ENCODE measurements at places on chromosomes 5 and 9.

DNA sequence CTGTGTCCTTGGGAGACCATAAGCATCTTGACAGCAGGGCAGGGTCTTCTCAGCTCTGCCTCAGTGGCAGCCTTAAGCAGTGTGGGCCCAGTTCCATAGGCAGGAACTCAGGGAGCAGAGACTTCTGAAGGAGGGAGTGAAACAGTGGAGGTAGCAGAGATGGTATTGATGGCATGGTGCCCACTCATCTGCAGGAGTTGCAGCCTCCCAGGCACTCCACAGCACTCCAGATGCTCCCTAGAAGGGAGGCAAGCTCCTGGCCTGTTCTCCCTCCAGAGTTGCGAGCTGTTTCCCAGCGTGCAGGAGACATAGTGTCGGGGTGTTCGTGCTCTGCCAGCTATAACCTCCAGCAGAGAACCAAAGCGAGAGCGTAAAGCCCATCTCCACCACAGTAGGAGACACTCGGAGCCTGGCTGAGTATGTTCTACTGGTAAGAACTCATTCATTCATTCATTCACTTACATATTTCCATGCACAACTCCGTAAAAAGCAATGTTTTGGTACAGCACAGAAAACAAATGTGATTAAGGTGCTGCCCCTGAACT, 31.4 kb upstream of the UNC5A start:
- no peak for DNase-seq

GRCh38 chr5:31854181-31855133, 215.5 kb downstream of the PDZD2 start:
- no peak for DNase-seq

- DNase-seq, result no peak
Observed at GRCh38 chr5:91787718-91788117, 404.6 kb upstream of the ARRDC3 start.

DNA sequence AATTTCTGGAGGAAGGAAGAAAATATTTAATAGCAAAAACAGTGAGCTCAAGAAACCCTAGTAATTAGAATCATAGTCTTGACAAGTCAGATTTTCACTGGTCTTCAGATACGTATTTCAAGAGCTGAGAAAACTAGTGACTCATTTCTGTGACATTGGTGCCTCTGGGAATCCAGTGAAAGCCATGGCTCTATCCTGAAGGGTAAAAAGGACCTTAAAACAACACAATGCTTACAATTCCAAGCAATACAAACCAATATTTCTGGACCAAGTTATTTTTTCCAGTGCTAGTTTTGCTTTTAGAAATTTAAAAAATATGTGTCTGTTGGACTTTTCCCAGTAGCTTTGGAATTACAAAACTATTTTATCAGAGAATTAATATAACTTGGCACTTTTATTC, 140.3 kb downstream of the LPAR1 start:
- no peak for DNase-seq

DNA sequence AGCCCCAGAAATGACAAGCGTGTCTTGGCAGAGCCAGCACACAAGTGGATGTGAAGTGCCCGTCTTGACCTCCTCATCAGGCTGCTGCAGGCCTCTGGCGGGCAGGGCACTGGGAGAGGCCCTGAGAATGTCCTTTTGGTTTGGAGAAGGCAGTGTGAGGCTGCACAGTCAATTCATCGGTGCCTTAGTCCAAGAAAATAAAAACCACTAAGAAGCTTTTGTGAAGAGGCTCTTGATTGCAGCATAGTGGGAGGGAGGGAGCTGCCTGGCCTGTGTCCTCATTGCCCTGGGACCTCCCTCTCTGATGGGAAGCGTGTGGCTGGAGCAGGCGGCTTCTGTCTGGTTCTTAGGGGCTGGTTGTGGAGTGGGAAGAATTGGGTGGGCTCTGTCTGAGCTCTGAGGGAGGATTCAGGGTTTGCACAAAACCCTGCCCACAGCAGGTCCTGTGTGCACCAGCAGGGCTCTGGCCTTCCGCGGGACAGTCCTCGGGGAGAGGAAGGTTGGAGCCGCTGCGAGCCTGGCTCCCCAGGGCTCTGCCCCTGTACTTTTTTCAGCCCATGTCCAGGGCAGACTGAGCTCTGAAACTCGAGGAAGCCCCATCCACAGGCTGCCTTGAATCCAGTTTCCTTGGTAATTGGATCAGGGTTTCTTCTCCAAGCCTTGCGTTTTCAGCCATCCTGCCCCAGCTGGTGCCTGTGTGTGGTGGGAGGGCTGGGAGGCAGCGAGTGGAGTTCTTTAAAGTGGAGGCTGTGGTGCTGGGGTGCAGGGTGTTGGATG, 1.1 kb downstream of the HRCT1 start:
- no peak for DNase-seq

GRCh38 chr5:25033658-25034057, 388.9 kb upstream of the CDH10 start:
- DNase-seq, result no peak

- no peak for DNase-seq
Observed at GRCh38 chr9:3243683-3244082, 282.1 kb downstream of the RFX3 start.

- no peak for DNase-seq
Observed at GRCh38 chr5:132011622-132012343, at the start of gene ACSL6. Gene ACSL6 (minus strand): TSS chr5:132011658. CDS start chr5:132011553, 105 bp downstream.

DNA sequence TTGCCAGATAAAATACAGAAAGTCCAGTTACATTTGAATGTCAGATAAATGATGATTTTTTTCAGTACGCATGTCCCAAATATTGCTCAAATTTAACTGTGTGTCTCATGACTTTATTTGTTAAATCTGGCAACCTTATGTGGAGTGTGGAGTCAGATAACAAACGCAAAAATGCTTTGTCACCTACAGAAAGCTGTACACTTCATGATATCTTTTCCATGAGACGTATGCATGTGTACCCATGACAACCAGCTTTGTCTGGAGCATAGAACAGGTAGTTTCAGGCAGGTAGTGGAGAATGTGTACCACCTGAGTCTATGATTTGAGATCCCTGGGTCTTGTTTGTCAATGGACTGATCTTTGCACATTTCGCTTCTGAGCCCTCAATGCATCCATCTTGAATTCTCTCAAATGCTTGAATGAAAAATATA, 105.5 kb upstream of the CPEB4 start:
- no peak for DNase-seq

GRCh38 chr5:156825688-156826087, 24.4 kb upstream of the PPP1R2B start:
- no peak for DNase-seq

DNA sequence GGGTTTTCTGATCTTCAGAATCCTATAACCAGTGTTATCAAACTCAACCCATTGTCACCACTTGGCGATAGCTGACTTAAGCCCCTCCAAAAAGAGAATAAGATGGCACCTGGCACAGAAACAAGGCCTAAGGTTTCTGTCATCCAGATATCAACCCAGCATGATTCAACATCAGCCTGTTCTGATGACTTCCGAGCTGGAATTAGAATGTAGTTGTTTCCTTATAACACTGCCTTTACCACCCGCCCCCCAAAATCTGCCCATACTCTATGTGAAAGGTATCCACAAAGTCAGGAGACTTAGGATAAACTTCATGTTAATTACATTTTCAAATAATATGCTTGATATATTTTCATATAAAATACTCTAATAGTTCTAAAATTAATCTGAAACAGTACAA, 5.2 kb downstream of the KLF9 start:
- DNase-seq, result no peak

DNA sequence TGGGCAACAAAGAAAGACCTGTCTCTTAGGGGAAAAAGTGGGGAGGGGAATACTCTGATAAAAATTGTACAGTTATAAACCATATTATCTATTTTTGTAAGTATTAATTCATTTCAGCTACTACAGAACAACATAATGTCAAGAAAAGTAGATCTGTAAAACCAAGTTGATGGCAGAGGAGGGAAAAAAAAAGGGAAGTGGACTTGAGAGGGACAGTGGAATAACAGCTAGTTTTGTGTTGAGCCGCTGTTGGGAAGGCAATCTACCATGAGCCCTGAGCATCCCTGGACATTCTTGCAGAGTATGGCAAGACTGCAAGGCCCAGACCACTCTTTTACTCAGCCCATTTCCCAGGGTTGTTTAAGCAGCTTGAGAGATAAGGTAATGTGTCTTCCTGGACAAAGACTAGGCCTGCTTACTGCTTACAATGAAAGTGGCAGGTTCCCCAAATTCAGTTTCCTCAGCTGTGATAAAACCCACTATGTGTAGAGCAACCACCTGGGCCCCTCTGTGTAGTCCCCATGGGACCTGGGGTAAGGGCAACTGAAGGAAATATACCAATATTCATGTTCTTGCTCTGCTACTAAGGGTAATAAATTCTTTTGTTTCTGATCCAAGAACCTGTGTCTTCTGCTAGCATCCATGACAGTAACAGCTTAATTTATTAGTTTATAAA, 25.0 kb downstream of the CEP120 start:
- DNase-seq, result no peak

- no peak for DNase-seq
Observed at GRCh38 chr9:114271556-114272510, 51.1 kb upstream of the ORM1 start.

DNA sequence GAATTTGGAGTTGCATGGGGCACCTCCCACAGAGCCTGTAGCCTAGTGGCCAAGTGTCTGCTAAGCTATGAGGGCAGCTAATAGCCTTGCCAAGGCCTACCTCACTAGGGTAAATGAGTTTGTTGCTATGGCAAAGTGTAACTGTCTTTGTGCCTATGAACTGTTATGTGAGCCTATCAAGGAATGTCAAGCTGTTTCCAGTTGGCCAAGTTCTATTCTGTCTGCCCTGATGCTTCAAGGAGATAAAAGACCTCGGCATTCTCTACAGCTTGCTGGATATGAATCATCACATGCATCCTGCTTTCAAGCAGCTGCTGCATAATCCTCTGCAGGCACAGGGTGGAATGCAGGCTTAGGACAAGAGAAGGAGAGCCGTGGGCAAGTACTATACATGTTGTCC, 69.8 kb upstream of the CCDC112 start:
- DNase-seq, result no peak

- DNase-seq, result no peak
Observed at GRCh38 chr9:84493284-84493947, 152.9 kb upstream of the SLC28A3 start.

GRCh38 chr9:60545878-60546385, 368.3 kb upstream of the SPATA31A5 start:
- DNase-seq, result no peak

DNA sequence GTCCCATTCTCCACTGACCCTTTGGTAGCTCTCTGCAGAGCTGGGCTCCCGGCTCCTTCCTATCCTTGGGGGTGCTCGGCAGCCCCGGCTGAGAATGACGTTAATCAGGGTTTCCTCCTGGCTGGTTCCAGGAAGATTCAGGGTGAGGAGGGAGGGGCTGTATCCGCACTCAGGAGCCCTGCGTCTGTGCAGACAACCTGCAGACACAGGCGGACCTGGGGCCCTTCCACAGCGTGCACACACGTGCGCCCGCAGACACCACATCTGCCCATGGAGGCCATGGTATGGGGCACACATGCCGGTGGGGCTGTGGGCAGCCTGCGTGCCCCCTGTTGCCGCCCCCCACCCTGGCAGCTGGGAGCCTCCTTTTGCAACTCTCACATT, 66.6 kb upstream of the RNU6ATAC start:
- no peak for DNase-seq

DNA sequence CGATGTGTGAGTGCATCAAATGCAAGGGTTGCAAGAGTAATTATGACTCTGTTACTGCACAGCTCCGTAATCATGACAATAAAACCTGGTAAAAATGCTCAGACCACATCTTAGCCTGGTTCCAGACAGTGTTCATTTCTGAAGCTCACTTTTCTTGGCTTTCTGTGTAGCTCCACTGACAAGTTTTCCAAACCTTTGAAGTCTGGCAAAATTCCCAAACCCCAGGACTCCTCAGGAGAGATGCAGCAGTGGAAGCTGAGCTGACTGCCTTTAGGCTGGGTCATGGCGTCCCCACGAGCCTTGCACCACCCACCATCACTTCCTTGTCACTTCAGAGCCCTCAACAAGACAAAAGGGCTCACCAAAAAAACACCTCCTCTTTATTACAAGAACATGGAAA, 131.6 kb upstream of the TAS2R1 start:
- DNase-seq, result no peak

DNA sequence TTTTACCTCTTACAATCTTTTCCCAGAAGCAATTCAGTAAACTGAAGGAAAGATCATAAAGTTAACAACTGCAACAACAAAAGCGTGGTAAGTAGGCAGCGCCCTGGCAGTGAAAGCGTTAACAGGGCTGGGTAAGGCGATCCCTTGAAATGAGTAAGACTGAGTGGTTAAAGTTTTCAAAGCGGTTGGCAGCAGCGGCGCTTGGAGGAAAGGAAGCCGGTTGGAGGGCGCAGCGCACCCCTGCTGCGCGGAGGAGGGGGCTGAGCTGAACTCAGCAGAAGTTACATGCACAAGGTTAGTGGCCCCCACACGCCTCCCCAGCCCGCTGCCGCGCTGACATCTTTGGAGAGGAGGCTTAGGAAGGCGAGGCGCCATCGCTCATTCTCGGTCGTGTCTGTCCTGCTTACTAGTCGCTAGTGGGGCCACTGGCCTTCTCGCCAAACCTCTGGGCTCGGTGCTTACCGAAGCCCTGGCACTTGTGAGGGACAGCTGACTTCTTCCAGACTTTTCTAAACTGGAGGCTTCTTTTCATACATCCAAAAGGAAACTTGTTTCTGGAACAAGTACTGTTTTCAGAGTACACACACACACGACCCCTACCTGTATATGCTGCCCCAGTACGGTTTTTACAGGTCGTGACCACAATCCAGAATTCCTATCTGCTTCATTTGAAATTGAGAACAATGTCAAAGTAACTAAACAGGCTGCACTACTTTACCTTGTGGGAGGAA, at the start of gene SH3RF2:
TSS of gene SH3RF2 (plus strand) at position 178 of the 731 bp plus-strand sequence. CDS start 1,351 bp downstream, outside the sequence.
- no peak for DNase-seq

GRCh38 chr5:14097998-14098471, 45.1 kb upstream of the TRIO start:
- no peak for DNase-seq

DNA sequence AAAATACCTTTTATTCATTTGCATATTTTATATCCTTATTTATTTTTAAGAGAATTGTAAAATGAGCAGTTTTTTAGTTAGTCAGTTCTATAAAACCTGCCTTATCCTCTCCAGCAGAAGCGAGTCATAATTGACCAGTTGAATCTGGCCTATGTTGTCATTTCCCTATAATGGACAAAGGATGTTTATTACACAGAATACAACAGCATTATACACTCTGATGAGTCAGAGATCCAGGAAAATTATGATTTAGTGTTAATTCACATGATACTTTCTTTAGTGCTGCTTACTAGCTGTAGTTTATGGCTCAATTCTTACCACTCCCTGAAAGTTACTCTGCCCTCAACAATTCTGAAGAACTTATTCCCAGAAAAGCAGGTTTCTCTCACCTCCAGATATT, 26.8 kb upstream of the LURAP1L start:
- DNase-seq, result no peak

- DNase-seq, result no peak
Observed at GRCh38 chr9:33148367-33149014, 18.6 kb downstream of the B4GALT1 start.

- DNase-seq, result no peak
Observed at GRCh38 chr9:131622523-131622922, 77.2 kb downstream of the PRRT1B start.
